Cortex of kidney (tissue), 1 donor: ENCODE measurements at places on chromosomes 3 and 15.

DNA sequence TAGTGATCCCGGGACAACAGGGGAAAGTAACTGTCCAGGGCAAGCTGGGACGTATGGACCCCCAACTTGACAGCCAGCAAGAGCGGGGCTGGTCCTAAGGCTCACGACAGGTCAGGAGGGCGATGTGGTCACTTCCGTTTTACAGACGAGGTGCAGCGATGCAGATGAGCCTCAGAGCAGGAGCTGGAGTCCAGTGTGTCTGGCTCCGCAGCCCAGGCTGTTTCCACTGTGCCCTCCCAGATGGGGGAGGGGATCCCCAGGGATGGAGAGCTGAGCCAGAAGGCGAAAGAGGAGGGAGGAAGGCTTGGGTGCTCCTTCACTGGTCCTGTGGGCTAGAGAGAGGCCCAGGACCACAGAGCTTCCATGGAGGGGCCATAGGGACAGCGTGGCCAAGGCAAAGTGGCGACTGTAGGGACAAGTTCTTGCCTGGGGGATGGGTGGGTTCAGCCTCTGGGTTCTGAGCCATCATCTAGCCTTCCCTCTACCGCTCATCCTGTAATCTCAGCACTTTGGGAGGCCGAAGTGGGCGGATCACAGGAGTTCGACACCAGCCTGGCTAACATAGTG is 5.7 kb downstream of the SNX33 start:
- DNase-seq, result no peak

DNA sequence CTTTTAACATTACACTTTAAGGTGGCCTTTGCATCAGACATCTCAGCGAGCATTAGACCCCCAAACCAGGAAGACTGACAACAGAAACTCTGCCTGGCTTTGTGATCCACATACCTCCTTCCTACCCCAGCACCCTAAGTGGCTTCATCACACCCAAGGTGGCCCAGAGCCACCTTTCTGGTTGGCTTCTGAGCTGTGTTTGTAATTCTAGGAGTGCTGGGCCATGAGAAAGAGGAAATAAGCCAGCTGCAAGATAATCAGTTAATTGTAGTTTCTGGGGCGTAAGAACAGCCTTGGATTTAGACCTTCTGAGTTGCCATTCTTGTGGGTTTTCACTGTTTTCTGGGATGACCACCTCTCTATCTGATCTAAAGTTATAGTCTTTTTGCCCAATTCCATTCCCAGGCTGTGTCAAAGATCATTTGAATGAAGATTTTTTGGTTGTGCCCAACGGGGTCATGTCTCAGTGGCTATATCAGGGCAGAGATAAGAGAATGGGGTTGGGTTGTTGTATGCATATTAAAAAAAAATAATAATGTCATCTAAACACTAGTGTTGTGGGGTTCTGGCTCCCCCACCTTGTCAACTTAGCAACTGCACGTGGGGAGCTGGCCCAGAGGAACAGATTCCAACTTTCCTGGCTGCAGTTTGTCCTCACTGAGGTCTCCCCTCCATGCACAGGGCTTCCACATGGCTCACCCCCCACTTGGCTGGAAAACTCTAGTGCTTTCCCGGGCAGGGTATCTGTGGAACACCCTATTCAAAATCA is 234.8 kb upstream of the WNT5A start:
- DNase-seq, result no peak

DNA sequence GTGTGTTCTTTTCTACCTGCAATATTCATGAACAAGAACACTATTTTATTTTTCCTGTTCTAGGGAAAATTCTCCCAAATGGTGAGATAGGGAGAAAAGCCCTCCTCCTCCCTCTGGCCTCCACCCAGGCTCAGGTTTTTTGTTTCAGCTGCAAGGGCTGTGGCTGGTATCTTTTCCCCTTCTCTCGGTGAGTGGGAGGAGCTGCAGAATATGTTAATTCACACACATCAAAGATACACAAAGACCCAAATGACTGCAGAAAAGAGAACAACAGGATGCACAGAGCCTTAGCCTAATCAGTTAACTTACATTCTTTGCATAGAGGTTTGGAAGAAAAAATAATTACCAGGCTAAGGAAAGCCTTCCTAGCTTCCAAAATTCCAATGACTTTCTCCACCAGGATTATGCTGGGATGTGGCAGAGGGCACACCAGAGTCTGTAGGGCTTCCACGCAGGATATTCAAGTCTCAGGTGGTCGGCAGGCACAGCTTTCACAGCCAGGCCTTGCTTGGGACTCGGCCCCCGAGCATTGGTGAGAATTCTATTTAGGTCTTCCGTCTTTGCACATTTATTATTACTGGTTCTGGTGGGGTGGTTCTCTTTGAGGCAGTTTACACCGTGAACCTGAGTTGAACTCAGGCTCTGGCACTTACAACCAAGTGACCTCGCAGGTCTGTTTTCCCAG is 64.9 kb downstream of the ABHD5 start:
- DNase-seq, result no peak

DNA sequence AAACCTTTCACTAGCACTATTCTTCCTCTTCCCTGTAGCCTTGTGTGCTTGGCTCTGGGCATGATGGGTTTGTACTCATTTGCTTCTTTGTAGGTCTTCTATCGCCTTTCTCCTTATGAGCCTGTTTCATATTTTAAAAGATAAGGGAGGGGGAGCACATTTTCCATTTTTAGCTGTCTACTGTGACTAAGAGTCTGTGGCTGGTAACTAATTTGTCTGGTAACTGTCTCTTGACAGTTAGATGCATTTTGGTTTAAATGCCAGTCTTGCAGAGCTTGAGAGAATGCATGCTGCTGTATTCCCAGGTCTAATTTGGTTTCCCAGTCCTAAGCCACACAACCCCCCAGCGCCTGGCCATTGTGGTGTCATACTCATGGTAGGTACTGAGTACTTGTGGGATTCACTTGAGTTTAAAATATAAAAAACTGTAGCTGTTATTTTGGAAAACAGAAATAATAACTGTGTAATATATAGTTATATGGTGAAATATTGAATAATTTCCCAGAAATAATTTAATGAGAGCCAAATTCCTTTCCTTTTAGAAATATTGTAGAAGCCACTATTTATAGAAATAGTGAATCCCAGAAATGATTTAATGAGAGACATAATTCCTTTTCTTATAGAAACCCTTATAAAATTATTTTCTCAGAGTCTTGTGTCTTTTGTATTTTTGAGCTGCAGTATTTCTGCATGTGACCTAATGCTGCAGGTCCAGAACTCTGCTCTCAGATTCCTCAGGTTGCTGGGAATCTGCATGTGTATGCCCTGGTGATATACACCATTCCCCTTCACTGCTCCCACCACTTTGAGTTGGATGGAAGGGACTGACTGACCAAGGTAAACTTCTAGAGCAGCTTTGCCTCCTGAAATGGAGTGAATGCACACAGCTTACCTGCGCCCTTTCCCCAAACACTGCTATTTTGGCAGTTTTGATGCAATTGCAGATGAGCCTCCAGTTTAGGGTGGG is 13.9 kb upstream of the GPR171 start:
- no peak for DNase-seq

DNA sequence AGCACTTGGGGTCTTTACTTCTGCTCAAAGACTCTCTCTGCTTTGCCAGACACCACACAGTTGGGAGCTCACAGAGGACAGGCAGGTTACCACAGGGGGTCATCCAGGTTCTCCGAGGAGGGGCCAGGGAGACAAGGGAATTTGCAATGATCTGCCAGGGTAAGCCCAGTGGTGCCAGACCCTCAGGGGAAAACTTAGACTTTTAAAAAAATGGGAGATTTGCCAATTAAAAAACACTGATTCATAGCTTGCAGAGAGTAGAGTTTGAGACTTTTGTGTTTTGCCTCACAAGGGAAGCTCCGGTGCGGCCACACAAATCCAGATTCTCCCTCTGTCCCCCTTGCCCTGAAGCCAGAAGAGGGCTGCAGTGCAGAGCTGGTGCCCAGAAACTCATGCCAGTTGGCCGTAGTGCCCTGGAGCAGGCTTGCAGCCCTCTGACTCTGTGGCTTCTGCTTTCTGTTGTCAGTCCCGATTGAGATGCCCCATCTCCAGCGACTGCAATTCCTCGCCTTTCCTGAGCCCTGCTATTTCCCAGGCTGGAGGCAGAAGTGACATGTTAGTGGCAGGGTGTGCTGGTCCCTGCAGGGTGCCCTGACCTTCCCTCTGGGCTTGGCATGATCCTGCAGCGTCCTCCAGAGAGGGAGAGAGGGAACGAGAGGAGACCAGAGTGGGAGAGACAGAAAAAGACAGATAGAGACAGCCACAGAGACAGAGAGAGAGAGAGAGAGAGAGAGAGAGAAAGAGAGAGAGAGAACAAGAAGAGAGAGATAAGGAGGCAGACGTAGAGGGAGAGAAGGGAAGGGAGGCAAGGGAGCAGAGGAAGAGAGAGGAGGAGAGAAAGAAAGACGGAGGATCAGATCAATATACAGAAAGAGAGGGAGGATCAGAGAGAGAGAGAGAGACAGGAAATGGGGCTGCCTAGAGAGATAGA is 46.0 kb downstream of the RHCG start:
- no peak for DNase-seq

- no peak for DNase-seq
Measured at GRCh38 chr3:52609316-52609815, 73.0 kb downstream of the UQCC5 start.

DNA sequence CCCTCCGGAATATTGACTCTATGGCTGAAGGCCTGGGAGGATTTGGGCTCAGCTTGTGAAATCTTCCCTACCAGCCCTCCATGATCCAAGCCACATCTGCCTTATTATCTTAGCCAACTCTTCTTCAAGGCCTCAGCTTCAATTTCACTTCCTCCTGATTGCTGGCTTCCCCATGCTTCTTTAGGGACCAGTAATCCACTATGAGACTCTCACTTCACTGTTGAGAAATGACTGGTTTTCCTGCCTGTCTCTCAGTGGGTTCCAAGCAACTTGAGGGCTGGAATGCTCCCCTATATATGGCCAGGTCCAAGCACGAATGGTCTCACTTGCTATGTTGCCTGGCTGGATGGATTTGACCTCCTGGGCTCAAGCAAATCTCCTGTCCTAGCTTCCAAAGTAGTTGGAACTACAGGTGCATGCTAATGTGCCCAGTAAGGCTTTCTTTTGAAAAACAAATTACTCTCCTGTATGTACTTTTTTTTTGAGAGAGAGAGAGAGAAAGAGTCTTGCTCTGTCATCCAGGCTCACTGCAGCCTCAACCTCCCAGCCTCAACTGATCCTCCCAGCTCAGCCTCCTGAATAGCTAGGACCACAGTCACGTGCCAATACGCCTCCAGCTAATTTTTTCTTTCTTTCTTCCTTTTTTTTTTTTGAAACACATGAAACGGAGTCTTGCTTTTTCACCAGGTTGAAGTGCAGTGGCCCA is 7.9 kb upstream of the PIK3CB start:
- DNase-seq, result no peak

DNA sequence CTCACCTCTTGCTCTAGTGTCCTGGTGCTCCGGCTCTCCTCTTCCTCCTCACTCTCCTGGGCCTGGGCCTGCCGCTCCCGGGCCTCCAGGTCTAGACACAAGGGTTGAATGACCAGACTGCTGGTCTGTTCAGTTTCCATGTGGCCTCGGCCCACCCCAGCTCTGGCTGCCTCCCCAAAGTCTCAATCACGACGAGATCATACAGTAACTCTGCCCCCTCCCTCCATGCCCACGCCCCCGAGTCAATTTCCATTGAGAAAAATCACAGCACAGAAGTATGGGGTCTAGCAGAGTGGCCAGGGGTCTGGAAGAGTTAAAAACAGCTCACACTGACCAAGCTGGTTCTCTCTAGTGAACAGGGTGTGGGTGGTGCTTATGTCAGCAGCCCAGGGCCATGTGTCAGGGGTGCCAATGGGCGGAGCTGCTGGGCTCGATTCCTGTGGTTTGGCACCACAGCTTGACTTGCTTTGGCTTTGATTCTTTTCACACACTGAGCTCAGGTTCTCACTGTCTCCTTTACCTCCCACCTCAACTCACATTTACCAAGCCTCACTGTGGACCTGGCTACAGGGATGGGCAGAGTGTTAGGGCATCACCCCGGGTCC is 6.9 kb downstream of the C15orf62 start:
- no peak for DNase-seq

- no peak for DNase-seq
Measured at GRCh38 chr3:1037631-1038030, 55.2 kb upstream of the CNTN6 start.

DNA sequence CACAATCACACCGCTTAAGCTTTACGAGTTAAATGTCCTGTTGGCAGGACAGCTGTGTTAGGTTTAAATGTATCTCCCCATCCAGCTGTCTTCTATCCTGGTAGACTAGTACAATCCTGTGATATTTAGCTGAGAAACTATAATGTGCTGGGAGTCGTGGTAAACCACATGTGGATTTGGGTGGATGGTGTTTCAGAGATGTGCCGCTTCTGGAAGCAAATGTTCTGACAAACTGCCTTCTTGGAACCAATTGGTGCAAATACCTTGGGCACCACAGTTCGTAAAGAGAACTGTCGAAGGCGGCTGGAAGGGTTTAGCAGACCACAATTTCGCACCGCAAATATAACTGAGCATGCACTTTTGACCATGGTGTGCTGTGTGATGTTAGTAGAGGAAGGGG is 15.0 kb downstream of the SCG5 start:
- DNase-seq, result no peak

- no peak for DNase-seq
Measured at GRCh38 chr3:153291059-153291685, 129.1 kb downstream of the RAP2B start.

DNA sequence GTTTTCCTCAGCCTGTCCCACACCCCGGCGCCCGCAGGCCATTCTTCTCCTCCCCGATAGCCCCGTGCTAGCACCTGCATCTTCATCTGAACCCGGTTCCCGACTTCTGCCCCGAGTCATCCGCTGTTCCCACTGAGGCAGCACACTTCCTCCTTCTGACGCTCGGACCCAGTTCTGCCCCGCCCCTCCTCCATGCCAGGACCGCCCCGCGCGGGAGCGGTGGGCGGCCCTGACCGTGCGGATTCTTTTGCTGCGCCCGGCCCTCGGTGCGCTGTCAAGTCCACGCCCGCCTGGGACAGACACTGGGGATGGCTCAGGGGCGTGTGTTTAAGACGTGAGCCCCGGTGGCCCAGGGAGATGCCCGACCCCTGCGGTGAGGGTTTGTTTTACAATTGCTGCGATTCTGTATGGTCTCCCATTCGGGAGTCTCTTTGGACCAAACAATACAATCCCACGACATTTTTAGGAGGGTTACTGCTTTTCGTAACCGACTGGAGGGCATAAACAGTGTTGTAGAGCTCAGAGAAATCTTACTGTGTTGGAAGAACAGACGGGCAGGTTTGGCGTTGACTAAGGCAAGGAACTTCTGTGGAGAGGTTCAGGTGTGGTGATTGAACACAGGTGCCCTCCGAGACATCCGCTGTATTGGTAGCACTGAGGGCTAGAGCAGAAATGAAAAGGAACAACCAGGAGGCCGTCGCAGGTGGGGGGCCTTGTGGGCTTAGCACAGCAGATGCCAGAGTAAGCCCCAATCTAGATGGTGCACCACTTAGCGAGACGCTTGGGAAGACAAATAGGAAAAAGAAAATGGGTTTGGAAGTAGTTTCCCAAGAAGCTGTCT is 716 bp downstream of the PTPN23 start:
- peak; percentile 27 for DNase-seq

DNA sequence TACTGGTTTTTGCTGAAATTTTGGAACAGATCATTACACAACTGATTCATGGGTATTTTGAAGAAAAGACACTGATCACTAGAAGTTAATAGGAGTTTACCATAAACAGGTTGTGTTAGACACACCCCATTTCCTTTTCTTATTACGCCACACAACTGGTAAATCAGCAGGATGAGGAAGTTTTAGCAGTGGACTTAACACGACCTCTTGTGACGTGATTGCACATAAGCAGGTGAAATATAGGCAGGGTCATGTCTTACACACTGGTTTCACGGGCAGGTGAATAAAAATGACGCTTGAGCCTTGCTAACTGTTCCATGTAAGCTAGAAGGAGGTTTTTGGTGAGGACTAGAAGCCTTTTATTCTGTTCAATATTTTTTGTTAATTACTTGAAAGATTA is 27.1 kb upstream of the TPRG1 start:
- DNase-seq, result no peak

- DNase-seq, result no peak
Measured at GRCh38 chr3:21643752-21644151, 107.3 kb downstream of the ZNF385D start.
